CD4-positive, alpha-beta memory T cell (primary cell): ENCODE measurements at places on chromosomes 5 and 9.

DNA sequence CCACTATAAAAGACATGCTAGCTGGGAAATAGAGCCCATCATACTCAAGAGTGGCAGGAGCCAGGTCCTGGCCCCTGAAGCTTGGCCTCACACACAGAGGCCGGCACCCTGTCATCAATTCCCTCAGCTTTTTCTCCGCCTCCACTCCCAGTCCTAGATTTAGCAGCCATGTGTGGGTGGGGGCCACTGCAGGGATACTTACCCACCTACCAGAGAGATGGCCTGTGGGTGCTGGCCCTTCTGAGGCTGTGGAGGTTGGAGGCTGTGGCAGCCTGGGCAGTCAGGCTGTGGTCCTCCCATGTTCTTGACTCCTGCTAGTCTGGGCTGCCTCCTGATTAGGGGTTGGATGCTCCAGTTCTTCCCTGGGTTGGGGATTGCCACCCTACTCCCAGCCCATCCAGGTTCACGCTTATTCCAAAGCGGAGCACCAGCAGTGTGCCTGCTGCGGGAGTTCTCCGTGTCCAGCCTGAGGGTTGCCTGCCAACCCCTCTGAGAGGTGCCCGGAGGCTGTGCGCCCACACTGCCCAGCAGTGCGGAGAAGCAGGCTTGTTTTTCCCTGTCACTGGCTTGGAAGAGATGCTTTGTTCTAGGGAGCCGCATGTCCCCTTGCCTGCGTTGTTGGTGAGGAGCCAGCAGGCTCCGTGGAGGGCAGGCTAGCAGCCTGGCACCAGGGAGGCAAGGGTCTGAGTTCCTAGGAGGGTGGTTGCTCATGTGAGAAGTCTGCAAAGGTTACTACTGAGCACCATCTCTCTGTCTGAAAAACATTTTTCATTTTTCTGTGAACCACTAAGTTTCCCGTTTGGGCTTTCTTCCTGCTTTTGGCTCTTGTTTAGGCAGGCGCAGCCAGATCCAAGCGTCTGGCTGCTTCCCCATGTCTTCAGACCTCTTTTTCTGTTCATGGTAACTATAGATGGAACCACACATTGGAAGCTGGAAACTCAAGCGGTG lies 7.5 kb downstream of the SLC22A5 start:
- no peak for DNase-seq

DNA sequence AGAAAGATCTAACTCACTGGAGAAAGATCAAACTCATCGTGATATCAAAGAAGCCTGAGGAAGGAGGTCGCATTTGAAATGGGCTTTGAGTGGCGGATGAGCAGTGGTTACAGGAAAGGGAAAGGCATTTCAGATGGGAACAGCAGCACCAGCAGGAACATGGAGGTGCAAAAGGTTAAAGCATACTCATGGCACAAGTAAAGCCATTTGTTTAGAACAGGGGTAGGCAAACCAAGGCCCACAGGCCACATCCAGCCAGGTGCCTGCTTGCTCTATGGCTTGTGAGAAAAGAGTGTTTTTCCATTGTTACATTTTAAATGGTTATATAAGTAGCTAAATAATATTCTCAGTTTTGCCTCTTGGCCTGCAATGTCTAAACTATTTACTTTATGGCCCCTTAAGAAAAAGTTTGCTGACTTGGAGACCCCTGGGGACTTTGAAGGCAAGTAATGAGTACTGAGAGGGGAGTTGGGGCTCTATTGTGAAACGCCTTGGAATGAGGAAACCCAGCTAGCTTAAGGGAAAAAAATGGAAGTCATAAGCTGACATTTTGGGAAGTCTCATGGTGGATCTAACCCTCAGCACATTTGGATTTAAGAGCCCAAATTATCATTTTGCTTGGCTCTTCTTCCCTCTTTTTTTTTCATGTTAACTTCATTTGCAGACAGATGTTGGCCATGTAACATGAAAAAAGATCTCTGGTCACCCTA lies 211.1 kb downstream of the NR3C1 start:
- no peak for DNase-seq

- no peak for DNase-seq
Measured at GRCh38 chr9:121596515-121596914, 54.9 kb upstream of the DAB2IP start.

- no peak for DNase-seq
Measured at GRCh38 chr5:156375895-156376495, 49.0 kb downstream of the SGCD start.

- no peak for DNase-seq
Measured at GRCh38 chr5:31605920-31606319, 33.0 kb upstream of the PDZD2 start.

DNA sequence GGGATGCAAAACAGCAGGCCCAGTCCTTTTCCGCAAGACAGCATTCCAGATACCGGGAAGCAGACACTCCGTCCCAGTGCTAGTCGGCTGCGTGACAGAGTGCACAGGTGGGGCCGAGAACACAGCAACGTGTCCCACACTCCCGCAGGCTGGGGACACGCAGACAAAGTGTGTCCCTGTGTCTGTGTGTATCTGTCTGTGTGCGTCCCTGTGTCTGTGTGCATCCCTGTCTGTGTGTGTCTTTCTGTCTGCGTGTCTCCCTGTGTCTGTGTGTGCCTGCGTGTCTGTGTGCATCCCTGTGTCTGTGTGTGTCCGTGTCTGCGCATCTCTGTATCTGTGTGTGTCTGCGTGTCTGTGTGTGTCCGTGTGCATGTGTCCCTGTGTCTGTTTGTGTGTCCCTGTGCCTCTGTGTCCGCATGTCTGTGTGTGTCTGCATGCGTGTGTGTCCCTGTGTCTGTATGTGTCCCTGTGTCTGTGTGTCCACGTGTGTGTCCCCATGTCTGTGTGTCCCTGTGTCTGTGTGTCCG lies 137.0 kb downstream of the MRPL36 start:
- DNase-seq = no peak

- no peak for DNase-seq
Measured at GRCh38 chr9:133735415-133735775, 2.8 kb downstream of the SARDH start.

DNA sequence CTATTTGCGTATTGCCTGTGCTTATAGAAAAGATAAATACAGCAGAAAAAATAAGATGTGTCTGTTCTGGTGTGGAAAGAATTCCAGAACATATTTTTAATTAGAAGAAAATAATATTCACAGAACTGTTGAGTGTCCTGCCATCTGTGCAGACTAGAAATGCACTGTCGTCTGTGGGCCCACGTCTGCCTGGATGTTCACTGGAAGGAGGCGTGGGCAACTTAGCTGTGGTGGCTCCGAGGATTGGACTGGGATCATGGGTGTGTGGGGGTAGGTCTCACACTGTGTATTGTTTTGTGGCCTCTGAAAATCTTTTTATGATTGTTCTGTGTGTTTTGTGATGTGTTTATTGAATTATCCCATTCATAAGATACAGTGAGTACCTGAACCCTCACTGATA lies 126.0 kb upstream of the CACNA1B start:
- DNase-seq = no peak

GRCh38 chr5:80698369-80698768 lies 43.6 kb upstream of the DHFR start:
- no peak for DNase-seq

DNA sequence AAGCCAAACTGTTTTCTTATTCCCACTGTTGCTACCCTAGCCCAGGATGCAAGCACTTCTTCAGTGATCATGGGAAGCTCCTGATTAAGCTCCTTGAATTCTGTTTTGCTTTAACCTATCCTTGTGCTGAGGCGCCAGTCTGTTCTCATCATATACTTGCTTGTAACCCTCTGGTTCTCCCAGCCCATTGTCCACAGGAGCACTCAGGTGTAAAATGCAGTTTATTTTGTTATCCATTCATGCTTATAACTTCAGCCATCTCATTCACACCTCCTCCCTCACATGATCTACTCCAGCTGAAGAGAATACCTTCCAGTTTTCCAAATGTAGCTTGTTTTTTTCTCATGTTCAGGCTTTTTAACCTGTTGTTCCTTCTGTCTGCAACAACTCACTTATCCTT lies 402.1 kb upstream of the BRINP1 start:
- no peak for DNase-seq

DNA sequence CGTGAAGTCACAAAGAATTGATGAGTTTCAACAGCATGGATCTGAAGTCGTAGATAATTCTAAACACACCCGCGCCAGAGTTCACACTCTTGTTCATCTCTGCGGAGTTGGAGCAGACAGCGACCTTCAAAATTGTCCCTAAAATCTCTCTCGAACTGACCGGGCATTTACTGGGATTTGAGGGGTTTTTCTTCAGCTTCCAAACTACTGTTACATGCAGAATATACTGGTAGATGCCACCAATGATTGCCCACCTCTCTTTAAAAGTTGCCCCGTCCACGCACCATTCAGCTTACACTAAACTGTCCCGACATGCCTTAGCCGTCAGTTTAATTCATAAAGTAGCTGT lies 5.2 kb upstream of the ISL1 start:
- no peak for DNase-seq

DNA sequence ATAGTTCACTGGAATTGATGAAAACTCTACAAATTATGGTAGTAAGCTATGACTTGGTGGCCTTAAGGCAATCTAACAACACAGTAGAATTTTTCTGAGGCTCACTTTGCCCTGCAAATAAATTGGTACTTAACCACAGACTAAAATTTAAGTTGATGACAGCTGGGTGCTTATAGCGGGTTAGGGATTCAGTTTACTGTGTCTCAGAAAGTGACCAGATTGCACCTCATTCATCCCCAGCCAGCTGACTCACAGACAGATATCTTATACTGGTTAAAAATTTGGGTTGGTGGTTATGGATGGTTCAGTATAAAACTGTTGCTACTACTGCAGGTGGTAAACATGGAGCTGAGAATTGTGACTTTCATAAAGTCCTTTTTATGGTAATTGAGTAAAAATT lies 2.8 kb downstream of the CKS2 start:
- DNase-seq = no peak
